ENCODE measurements at places on chromosomes 4 and X. TPM values are rescaled to one million over a fixed set of nuclear protein-coding genes. Genes with fewer than 3 reads are reported as not detected.

DNA sequence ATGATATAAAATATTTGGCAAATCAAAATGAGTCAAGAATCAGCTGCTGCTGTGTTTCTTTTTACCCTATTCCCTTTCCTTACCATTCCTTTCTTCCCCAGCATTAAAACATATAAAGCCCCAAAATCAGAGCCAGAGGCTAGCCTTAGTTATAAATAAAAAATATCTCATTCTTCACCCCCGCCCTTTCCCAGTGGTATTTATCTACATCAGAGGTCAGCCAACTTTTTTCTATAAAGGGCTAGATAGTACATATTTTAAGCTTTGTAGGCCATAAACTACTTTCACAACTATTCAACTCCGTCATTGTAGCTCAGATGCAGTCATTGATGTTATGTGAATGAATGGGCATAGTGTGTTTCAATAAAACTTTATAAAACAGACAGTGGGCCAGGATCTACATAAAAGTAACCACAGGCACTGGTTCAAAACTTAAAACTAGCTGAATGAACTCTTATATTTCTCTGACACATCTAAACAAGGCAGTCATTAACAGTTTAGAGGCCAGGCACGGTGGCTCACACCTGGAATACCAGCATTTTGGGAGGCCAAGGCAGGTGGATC lies 30.5 kb upstream of the TCEANC start:
- H3K27me3 ChIP-seq = no peaks in the 10 kb centered on the region
- no peaks in the 10 kb centered on the region for H3K36me3 ChIP-seq
- H3K4me1 ChIP-seq = no peaks in the 10 kb centered on the region
- no peak for DNase-seq

DNA sequence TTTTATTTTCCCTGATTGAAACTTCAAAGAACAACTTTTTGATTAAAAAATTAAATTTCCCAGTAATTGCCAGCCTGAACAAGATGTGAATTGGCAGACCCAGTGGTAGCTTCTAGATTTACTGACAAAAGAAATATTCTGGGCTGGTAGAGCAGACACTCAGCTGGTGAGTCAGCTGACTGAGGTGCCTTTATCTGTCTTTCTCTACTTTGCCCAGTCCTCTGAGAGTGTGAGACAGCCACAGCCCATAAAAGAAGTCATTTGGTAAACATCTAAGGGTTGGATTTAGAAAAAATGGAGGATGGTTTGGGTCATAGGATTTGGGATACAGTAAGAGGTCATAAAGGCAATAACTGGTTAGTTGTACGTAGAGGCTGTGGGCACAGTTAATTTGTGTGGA lies 54.5 kb downstream of the CCSER1 start:
- peaks cover 19% of the 10 kb centered on the region for H3K4me1 ChIP-seq
- H3K36me3 ChIP-seq = no peaks in the 10 kb centered on the region
- no peaks in the 10 kb centered on the region for H3K27me3 ChIP-seq
- peak overlapping the region; percentile 17 for H3K27ac ChIP-seq
- DNase-seq = no peak

DNA sequence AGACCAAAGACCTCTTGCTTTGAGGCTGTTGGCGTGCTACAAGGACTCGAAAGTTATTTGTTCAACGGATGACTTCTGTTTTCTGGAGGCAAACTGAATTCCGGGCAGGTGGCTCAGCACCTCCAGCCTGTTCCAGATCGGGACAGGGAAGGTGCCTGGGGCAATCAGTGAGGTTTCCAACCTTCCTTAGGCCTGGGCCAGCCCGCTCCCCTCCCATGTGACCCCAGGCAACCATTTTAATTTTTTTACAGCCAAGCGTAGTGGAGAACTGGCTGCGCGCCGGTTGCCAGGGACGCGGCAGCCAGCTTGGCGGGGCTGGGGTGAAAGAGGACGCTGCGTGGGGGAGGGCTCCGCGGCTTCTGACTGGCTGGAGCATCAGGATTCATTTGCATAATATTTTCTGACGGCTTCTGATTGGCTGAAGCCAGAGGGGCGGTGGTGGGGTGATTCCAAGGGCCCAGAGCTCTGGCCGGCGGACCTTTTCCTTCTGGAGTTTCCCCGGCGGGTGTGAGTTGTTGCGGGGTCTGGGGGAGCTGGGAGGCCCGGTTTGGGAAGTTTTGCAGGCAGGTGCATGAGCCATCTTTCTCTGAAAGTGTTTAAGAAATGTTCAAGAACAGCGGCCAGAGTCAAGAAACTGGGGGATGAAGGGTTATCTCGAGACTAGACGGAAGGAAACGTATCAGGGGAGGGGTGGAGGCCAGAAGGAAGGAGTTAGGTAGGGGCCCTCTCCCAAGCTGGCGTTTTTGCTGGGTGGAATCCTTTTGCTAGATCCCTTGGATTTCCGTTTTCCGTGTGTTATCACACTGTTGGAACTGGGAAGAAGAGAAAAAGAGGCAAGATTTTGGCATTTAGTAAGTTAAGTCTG lies at the start of gene MID1IP1:
Gene MID1IP1, plus strand, starts transcription at position 479 of the 865 bp plus-strand sequence. CDS start 3,488 bp downstream, outside the sequence.
- H3K27ac ChIP-seq = peak within 1 kb of the TSS; percentile 97
- H3K4me3 ChIP-seq = peak within 1 kb of the TSS; percentile 95
- no peaks in the 10 kb centered on the region for H3K27me3 ChIP-seq
- DNase-seq = peak; percentile 87
- H3K36me3 ChIP-seq = peaks cover 3% of the 10 kb centered on the region
- no peaks in the 10 kb centered on the region for H3K4me1 ChIP-seq

DNA sequence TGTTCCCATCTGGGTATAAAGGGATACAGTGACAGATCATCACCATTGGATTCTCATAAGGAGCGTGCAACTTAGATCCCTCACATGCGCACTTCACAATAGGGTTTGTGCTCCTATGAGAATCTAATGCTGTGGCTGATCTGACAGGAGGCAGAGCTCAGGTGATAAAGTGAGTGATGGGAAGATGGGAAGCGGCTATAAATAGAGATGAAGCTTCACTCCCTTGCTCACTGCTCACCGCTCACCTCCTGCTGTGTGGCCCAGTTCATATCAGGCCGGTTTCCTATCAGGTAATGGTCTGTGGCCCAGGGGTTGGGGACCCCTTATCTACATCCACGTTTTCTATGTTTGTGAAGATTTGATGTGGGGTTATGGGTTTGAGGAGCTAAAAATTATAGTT lies 43.7 kb downstream of the FAT4 start:
- no peaks in the 10 kb centered on the region for H3K27me3 ChIP-seq
- H3K27ac ChIP-seq = no peak overlapping the region
- H3K36me3 ChIP-seq = no peaks in the 10 kb centered on the region
- no peak for DNase-seq
- no peak overlapping the region for H3K4me3 ChIP-seq
- peaks cover 13% of the 10 kb centered on the region for H3K4me1 ChIP-seq

- H3K36me3 ChIP-seq = peaks cover 4% of the 10 kb centered on the region
- H3K4me3 ChIP-seq = no peak overlapping the region
- H3K4me1 ChIP-seq = no peaks in the 10 kb centered on the region
Measured at GRCh38 chrX:9790866-9791265, 4.6 kb downstream of the SHROOM2 start.

- no peak overlapping the region for H3K27ac ChIP-seq
- H3K4me1 ChIP-seq = no peaks in the 10 kb centered on the region
Measured at GRCh38 chrX:54746928-54747327, 51.1 kb downstream of the ITIH6 start.

GRCh38 chr4:112288455-112288854 lies 2.8 kb upstream of the TIFA start:
- DNase-seq = no peak
- H3K4me3 ChIP-seq = no peak overlapping the region
- H3K27me3 ChIP-seq = no peaks in the 10 kb centered on the region
- H3K4me1 ChIP-seq = peaks cover 12% of the 10 kb centered on the region

DNA sequence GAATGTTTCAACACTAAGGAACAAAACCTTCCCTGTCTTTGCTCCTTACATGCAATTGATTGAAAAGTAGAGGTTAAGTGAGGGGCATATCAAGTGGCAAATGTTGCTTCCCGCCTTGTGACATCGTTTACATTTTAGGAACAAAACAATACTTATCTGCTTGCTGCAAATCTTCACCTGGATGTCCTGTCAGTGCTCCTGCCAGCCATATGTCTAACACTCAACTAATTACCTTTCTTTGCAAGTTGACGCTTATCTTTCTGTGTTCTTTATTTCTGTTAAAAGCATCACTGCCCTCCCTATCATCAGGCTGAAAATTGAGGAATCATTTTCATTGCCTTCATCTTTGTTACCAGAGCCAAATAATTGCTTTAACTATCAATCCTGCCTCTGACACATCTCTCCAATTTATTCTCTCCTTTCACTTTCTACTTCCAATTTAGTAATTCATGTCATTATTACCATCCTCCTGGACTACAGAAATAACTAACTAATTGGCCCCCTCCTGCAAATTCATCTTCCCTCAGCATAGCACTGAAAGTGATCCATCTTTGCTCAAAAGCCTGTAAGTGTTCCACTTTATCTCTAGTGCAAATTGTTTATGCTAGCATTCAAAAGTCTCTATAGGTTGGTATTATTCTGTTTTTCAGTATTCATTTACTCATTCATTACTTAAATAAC lies 298.7 kb upstream of the ATOH1 start:
- no peak for DNase-seq
- H3K36me3 ChIP-seq = no peaks in the 10 kb centered on the region
- H3K4me1 ChIP-seq = no peaks in the 10 kb centered on the region
- no peaks in the 10 kb centered on the region for H3K27me3 ChIP-seq
- no peak overlapping the region for H3K27ac ChIP-seq

DNA sequence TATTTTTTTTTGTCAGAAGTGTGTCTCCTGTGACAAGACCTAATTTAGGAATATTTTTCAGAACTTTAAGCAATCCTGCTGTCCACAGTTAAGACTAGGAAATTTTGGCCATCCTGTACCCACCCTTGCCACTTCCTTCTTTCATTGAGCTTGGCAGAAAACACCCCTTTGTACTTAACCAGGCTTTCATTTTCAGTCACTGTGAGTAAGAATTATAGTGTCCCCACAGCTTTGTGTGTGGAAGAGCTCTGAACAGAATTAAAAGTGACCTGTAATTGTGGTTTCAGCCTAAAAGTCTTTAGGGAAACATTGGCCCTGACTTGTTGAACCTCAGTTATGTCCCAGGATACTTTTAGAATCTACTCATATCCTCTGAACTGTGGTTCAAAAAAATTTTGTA lies 153.7 kb upstream of the BMP3 start:
- H3K27ac ChIP-seq = no peak overlapping the region
- H3K27me3 ChIP-seq = no peaks in the 10 kb centered on the region
- DNase-seq = no peak

DNA sequence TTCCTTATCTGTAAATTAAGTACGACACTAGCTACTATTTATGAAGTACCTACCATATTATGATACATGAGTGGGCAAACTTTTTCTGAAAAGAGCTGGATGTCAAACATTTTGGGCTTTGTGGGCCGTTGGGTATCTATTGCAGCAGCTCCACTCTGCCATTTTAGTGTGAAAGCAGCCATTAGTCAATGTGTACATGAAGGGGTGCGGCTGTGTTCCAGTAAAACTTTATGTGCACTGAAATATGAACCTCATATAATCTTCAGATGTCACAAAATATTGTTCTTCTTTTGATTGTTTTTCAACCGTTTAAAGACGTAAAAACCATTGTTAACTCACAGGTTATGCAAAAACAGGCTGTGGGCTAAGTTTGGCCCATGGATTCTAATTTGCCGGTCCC lies 14.1 kb downstream of the PRPS2 start:
- H3K27ac ChIP-seq = no peak overlapping the region
- no peaks in the 10 kb centered on the region for H3K27me3 ChIP-seq
- DNase-seq = no peak
- no peaks in the 10 kb centered on the region for H3K4me1 ChIP-seq

DNA sequence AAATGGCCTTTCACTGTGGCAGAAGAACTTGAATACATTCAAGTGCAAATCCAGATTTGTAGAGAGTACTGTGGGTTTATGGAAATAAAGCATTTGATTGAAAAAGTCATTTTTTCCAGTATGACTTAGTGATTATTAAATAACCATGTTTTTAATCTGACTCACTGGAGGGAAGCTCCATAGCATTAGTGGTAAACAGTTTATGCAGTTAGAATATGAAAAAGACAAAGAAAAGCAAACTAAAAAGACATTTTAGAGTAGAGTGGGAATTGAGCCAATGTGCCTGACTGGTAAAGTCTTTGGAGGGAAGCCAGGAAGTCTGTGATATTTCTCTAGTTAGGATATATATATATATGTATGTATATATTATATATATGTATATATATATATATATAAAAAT lies 53.4 kb downstream of the FAT4 start:
- DNase-seq = no peak
- no peaks in the 10 kb centered on the region for H3K36me3 ChIP-seq

- peaks cover 12% of the 10 kb centered on the region for H3K4me1 ChIP-seq
- H3K36me3 ChIP-seq = peaks cover 6% of the 10 kb centered on the region
- no peak for DNase-seq
- H3K27ac ChIP-seq = peak overlapping the region; percentile 63
- no peaks in the 10 kb centered on the region for H3K27me3 ChIP-seq
Measured at GRCh38 chr4:25795566-25796454, 67.0 kb downstream of the SEL1L3 start.

DNA sequence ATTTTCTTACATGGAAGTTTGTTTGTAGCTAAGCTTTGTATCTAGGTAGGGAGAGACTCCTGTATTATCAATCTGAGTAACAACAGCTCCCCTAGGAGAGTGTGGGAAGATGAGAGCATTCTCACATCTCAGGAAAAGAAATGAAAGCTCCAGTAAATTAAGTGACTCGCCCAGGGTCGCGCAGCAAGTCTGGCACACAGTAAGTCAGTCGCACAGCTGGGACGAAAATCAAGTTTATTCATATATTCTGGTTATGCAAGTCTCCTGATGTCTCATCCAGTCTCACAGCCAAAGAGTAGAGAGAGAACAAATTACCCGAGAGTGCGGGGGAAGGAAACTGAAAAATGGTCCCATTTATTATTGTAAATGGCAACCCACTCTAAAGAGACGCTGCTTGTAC lies 216.1 kb downstream of the STK32B start:
- DNase-seq = no peak
- H3K27ac ChIP-seq = no peak overlapping the region
- H3K4me1 ChIP-seq = no peaks in the 10 kb centered on the region
- no peaks in the 10 kb centered on the region for H3K36me3 ChIP-seq
- no peak overlapping the region for H3K4me3 ChIP-seq

GRCh38 chr4:3514221-3514780 lies 17.9 kb downstream of the LRPAP1 start:
- peaks cover 22% of the 10 kb centered on the region for H3K36me3 ChIP-seq
- no peaks in the 10 kb centered on the region for H3K27me3 ChIP-seq
- DNase-seq = no peak
- no peak overlapping the region for H3K4me3 ChIP-seq

- H3K4me1 ChIP-seq = no peaks in the 10 kb centered on the region
- peaks cover 5% of the 10 kb centered on the region for H3K27me3 ChIP-seq
- no peaks in the 10 kb centered on the region for H3K36me3 ChIP-seq
- DNase-seq = no peak
Measured at GRCh38 chr4:14743601-14744000, 258.7 kb upstream of the CPEB2 start.

DNA sequence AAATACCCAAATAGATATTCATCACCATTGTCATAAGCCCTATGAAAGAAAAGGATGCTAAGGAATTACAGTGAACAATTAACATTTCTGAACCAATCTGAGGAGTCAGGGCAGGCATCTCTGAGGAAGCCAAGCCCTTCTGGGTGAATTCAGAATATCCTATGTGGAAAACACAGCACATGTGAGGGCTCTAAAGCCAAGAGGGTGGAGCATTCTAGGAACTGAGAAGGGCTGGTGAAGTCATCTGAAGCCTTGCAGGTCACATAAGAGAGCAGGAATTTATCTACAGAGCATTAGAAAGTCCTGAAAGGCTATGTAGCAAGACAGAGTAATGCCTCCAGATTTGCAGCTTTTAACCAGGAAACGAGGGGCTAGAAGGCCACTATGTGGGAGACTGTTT lies 195.7 kb downstream of the SPATA18 start:
- H3K4me1 ChIP-seq = peaks cover 53% of the 10 kb centered on the region
- H3K36me3 ChIP-seq = no peaks in the 10 kb centered on the region
- DNase-seq = no peak

PASD1 gene
- not detected for total RNA-seq

CHRDL1 gene
- 0.79 TPM for total RNA-seq

PPA2 gene
- 88.9 TPM for total RNA-seq

ANKRD50 gene
- 18.6 TPM for total RNA-seq

HS3ST1 gene
- 2.5 TPM for total RNA-seq
